ENCODE measurements at places on chromosomes 6 and 20.
A peak's percentile ranks its signal among the peaks of the same experiment; 100 is the strongest.

DNA sequence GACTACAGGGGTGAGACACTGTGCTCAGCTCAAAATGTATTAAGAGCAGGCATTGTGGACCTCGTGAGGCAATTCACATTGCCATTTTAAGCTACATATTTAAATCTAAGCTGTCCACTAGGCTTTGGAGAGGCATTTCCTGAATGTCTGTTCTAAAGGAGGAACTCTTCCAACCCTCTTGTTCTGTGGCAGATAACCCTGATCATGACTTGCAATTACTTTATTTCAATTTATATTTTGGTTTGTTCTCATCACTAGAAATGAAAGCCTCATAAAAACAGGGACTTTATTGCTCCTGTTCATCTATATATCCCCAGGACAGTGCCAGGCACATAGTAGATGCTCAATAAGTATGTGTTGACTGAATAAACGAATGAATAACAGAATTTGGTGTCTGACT lies 84.0 kb upstream of the SALL4 start:
- no peak for DNase-seq

DNA sequence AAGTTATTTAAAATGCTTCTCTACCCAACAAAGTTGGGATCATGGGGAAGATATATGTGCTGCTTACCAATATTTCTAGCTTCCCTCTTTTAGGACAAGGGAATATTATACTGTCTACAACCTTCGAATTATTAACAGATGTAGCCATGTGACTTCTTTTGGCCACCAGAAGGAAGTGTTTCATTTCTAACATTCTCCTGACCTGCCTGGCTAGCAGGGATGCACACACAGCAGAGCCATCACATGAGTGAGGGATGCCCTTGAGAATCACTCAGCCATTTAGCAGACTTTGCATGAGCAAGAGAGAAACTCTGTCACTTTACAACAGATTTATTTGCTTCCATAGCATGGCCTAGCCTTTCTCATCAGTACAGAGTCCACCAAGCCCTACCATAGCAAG lies 230.7 kb upstream of the MARCKS start:
- DNase-seq = no peak

- no peak for DNase-seq
Observed at GRCh38 chr6:42204768-42205282, 10.1 kb upstream of the GUCA1B start.

DNA sequence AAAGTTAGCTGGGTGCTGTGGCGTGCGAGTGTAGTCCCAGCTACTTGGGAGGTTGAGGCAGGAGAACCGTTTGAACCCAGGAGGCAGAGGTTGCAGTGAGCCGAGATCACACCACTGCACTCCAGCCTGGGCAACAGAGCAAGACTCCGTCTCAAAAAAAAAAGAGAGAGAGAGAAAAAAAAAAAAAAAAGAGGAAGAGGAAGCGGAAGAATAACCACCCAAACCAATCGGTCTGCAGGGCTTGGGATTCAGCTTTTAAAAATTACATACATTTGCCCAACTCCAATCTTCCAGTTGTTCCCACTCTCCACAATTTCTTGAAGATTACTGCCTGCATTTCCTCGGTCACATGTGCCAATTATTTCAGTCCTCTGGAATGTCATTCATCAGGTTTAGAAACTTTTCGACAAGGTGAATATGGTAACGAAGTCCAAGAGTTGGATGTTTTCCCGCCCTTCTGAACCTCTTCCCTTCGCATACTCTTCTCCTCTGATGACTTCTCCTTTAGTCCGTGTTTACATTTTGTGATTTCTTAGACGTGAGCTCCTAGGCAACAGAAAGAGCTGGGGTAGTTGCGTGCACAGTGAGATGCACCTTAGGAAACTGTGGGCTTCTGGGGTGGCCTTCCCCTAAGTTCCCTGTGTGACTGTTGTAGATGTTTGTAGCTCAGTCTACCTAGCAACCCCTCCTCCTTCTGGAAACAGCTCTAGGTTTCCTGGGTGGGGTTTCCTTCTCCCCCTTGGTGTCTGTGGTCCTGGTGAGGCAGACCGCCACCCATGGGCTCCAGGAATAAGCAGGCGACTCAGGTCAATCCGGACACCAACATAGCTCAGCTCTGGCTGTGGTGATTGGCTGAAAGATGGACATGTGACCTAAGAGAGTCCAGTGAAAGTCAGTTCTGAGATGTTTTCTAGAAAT lies 63.0 kb upstream of the NCOA3 start:
- DNase-seq = no peak

DNA sequence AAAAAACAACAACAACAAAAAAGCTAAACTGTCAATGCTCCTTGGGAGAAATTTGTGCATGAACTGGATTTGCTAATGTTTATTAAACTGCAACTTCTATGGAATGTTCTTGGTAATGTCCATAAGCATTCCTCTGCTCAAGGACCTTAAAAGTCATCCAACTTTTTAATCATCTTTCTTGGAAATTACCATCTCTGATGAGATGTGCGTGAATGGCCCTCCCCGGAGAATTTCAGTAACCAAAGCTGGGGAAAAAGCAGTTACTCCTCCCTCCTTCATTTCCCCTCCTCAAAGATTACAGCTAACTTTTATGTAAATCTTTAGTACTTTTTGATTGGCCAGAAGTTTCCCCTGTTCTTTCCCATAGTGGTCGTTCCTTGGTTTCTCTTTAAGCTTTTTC lies 5.2 kb downstream of the TBCC start:
- no peak for DNase-seq

- DNase-seq = peak; percentile 70
Observed at GRCh38 chr6:29723262-29723665, at the start of gene HLA-F. Gene HLA-F, plus strand, starts transcription at chr6:29723434. Its CDS starts 30 bp downstream, at chr6:29723464.

GRCh38 chr6:125123468-125124048 lies 30.0 kb upstream of the TPD52L1 start:
- no peak for DNase-seq

DNA sequence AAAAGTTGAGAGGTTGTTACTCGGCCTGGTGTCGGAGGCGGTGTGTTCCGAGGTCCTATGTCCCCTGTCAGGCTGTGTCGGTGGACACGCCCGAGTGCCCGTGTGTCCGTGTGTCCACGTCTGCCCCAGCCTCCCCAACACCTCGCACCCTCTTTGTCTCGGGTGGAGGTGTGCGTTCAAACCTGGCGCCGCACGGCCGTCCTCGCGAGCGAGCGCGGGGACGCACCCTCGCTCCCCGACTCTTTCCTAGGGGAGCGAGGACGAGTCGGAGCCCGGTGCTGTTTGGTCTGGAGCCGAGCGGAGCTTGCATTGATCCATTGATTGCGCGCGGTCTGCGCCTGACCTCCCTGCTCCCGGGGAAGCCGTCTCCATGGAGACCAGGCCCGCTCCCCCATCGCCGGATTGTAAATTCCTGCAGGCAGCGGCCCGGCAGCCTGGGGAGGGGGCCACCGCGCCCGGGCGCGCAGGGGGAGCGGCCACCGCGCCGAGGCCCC lies 411 bp upstream of the SCUBE3 start:
- DNase-seq = no peak

DNA sequence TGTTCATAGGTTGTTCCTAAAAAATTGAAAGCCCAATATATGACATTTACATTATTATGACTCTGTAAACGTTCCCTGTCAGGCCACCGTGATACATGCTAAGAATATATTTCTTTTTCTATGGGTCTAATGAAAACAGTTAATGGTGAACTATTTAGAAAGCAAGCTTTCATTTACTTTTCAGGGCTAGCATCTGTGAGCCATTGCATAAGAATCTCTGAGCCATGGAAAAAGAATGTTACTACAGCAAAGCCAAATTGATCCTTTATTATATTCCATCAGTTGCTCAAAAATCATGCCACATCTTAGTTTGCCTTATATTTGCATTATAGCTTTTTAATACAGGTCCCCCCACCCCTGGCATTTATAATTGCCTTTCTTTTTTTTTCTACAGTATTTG lies 275.5 kb downstream of the ZFAND3 start:
- DNase-seq = no peak

DNA sequence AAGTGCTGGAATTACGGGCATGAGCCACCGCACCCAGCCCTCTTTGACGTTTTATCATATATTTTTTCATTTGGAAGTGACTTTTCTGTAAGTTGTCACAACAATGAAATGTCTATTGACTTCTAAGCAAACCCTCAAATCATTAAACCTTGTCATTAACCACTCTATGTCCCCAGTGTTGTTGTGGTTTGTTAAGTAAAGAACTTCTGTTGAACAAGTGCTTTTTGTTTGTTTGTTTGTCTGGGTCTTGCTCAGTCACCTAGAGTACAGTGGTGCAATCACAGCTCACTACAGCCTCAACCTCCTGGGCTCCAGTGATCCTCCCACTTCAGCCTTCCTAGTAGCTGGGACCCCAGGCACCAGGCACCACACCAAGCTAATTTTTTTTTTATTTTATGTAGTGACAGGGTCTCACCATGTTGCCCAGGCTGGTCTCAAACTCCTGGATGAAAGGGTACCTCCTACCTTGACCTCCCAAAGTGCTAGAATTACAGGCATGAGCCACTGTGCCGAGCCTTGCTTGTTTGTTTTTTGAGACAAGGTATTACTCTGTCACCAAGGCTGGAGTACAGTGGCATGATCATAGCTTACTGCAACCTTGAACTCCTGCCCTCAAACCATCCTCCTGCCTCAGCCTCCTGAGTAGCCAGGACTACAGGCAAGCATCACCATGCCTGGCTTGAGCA lies 57.6 kb upstream of the LOC128125822 start:
- no peak for DNase-seq

- DNase-seq = no peak
Observed at GRCh38 chr6:45737331-45738056, 278.2 kb downstream of the CLIC5 start.

DNA sequence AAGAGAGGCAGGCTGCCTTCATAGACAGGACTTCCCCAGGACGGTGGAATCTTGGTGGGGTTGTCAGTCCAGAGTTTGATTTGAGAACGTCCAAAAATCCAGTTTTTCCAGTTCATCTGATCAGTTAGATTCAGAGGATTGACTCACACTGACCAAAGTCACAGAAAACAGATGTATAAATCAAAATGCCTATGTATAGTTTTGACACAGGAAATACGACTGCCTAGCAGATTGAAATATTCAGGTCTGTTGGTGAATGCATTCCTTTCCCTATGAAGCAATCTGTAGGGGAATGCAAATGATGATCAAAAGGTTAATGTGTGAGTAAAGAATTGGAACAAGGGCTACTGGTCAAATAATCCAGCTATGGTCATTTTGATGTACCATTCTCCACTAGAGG lies 29.7 kb upstream of the GFOD1 start:
- no peak for DNase-seq

DNA sequence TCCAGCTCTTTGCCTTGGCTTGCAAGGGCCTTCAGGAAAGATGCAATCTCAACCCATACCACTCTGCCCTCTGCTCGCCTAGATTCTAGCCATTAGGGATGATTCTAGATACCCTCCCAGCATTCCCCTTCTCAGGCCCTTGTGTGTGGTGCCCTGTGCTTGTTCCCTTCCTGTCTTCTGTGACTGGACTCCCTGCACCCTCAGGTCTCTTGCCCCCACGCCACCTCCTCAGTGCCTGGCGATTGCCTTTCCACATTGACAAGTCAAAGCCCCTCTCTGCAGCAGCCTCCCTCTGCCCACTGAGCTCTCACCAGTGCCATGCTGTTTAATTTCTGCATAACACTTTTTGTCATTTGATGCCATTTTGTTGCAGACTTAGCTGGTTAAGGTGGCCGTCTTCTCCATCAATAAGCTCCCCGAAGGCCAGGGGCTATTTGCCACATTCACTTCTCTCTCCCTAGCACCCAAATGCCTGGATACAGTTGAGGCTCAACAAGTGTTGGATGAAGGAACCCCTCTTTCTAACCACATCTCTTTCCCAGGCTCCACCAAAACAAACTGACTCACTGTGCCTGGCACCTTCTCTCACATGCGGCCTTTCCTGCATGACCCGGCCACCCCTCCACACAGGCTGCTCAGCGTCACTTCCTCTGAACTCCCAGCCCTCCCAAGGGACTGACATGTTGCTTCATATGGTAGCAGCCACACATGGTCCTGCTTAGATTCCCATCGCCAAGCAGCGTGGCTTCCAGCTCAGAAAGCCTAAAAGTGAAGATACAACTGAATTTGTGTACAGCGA lies 4.6 kb upstream of the TXNDC5 start:
- no peak for DNase-seq

DNA sequence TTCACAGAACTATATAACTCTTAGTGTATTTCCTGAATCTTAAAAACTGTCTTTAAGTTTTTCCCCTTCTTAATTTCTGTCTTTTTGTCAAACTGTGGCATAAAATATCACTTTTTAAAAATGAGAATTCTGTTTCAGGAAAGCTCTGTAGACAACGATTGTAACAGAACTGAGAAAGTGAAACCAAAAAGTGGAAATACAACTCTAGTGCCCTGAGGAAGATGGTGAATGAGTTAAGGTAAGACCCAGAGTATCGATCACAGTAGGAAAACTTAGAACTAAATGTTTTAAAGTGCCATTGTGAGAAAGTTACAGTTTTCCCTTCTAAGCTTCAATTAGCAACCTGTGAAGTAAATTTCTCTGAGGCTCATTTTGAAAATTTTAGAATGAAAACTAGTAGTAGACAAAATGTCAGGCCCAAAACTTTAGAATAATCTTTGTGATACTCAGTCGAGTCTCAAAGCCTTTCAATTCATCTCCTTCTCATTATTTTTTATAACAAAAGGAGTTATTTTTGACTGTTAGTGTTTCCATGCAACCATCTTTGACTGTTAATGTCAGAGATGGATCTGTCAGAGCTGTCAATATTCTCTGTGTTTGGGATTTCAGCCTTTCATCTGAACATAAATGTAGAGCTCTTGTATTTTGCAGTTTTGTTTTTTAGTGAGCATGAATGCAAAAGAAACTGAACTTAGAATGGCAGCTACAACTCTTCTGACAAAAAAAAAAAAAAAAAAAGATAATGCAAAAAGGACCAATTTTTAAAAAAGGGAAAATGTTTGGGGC lies 19.0 kb upstream of the TRDN start:
- no peak for DNase-seq

- DNase-seq = no peak
Observed at GRCh38 chr6:154478021-154478700, 32.3 kb downstream of the CNKSR3 start.

GRCh38 chr6:10458287-10458686 lies 43.4 kb upstream of the TFAP2A start:
- DNase-seq = no peak

- no peak for DNase-seq
Observed at GRCh38 chr6:113742342-113742741, 114.8 kb upstream of the MARCKS start.

DNA sequence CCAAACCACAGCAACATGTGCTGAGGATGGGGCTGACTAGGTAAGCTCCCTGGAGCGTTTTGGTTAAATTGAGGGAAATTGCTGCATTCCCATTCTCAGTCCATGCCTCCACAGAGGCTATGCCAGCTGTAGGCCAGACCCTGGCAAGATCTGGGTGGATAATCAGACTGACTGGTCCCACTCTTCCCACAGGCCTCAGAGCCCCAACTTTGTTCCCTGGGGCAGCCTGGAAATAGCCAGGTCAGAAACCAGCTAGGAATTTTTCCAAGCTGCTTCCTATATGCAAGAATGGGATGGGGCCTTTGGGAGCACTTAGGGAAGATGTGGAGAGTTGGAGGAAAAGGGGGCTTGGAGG lies 1.5 kb upstream of the VEGFA start:
- no peak for DNase-seq

GRCh38 chr6:159105716-159106115 lies 60.9 kb upstream of the TAGAP start:
- DNase-seq = no peak
